ENCODE measurements at places on chromosomes 4 and X. TPM values are rescaled to one million over a fixed set of nuclear protein-coding genes. Genes with fewer than 3 reads are reported as not detected.

Gene GNRHR
- not detected for total RNA-seq

Gene RAB39B
- 0.13 TPM for total RNA-seq

Gene SSX4
- not detected for total RNA-seq

Gene FHDC1
- total RNA-seq = 0.51 TPM

Gene PNMA6E
- total RNA-seq = not detected

Gene FATE1
- total RNA-seq = not detected

Gene KCND1
- 0.25 TPM for total RNA-seq

Gene FAT1
- 2.3 TPM for total RNA-seq

Gene HDX
- total RNA-seq = 6.1 TPM
